ENCODE measurements at places on chromosomes 1 and 21.

DNA sequence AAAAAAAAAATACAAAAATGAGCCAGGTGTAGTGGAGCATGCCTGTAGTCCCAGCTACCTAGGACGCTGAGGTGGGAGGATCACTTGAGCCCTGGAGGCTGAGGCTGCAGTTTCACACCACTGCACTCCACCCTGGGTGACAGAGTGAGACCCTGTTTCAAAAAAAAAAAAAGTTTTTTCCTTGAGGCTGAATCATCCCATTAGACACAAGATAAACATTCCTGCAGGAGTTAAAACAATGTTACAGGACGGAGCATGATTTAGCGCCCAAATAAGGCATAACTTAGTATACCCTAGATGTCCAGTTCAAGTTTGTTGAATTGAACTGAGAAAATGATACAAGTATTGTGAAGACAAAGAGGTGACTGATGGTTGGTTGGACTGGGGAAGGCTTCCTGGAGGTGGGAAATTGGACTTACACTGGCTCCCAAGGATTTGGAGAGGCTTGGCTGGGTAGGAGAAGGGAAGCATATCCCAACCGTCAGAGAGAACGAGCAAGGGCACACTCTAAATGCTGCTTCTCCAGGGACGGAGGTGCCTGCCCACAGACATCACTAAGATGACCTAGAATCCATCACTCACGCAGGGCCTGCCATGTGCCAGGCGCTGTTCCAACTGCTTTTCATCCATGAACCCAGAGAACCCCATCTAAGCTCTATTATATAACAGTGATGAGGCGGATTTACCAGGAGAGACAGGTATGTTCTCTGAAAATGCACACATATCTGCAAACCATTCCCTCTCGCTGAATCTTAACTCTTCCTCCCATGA lies 610.6 kb downstream of the KIF26B start:
- no peak for DNase-seq

DNA sequence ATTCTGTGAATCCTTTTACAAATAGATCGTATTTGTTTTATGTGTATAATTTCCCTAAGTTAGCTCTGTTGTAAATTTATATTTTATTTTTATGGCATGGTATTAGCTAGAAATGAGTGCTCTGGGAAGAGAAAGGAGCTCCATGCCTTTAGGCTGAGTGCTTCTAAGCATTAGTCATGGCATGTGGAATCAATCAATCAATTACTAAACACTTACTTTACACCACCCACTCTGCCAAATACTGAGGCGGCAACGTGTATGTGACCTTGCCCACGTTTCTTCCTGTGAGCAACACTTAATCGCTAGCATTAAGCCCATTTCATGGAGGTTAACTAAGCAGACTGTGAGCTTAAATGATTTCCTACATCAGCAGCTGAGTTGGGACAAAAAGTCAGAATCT lies 7.2 kb upstream of the BECN2 start:
- no peak for DNase-seq

DNA sequence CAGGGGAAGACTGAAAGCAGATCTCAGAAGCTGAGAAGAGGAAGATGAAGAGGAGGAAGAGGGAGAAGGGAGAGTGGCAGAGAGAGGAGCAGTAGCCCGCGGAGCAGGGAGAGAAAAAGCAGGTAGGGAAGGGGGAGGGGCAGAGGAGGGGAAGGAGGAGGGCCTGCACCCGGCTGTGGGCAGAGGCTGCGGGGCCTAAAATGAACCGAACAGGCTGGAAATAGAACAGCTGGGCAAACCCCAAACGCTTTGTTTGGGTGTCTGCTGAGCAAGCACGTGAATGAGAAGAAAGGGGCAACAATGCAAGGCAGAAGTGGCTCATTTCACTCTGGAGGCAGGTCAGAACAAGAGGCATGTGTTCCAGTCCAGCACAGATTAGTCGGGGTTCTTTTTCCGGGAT lies 33.5 kb downstream of the KCNC4 start:
- no peak for DNase-seq

DNA sequence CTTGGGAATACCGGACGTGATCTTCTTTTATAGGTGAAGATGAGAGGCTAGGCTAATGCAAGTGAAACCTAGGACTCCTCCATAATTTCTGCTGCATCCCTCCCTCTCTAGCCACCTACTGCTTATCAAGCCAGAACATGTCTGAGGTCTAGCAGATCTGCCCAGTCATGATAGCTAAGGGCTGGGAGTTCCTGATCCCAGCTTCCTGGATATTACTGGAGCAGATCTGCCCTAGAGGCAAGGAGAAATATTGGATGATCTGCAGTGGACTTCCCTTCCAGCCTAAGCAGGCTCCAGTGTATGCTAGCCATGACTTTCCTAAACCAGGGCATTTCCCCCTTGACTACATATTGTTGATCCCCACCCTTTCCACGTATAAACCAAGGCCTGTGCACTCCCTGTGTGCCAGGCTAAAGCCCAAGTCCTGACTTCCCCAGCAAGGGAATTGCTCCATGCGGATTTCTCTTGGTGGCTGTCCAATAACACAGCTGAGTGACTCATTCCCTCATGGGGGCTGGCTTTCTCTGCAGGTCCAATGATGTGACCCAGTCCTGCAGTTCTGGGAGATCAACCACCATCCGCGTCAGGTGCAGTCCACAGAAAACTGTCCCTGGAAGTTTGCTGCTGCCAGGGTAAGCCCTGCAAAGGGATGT lies 15.5 kb upstream of the SARS1 start:
- no peak for DNase-seq

GRCh38 chr1:168824418-168825065 lies 95.5 kb upstream of the DPT start:
- DNase-seq, result no peak

DNA sequence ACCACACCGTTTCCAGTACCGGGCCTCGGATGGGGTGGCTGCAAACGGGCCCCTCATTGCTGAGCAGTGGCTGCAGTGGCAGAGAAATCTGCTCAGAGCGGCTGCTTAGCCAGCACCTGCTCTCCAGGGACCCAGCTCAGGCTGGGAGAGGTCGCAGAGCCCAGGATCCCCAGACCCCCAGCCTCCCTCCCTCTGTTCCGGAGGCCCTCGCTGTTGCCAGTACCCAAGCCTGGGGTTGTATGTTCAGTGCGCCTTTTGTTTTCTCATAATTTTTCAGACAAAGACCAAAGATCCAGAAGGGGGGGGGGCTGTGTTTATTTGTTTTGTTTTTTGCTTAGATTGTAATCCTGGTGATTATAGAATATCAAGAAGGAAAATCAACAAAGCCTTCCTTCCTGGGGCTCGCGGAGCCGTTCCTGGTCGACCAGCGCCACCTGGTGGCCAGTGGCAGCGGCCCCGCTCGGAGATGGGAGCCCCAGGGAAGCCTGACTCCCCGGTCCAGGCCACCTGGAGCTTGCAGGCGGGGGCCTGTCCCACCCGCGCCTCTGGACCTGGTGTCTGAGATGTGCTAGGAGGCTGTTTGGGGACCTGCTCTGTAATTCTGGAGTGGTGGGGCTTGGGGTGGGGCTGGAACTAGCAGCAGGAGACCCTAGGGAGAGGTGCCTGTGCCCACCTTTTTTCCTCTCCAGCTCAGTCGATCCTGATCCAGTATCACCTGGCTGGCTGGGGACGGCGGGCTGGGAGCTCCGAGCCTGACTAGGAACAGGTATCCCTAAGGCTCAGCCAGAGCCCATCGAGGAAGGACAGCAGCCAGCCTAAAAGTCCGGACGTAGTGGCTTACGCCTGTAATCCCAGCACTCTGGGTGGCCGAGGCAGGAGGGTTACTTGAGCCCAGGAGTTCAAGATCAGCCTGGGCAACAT lies 123.9 kb upstream of the VAMP3 start:
- peak; percentile 90 for DNase-seq

GRCh38 chr1:155978973-155979429 lies 654 bp upstream of the ARHGEF2 start:
- no peak for DNase-seq

- no peak for DNase-seq
These were observed 159.2 kb downstream of the HFM1 start for GRCh38 chr1:91245435-91245834.

DNA sequence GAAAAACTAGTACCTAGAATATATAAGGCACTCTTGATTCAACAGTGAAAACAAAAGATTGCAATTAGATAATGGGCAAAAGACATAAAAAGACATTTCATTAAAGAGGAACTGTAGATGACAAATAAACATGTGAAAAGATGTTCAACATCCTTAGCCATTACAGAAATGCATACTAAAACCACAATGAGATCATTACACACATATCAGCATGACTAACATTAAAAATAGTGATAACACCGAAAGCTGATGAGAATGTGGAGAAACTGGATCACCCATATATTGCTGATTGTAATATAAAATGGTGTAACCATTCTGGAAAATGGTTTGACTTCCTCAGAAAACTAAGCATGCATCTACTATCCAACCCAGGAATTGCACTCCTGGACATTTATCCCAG lies 340.3 kb downstream of the SEC16B start:
- no peak for DNase-seq

DNA sequence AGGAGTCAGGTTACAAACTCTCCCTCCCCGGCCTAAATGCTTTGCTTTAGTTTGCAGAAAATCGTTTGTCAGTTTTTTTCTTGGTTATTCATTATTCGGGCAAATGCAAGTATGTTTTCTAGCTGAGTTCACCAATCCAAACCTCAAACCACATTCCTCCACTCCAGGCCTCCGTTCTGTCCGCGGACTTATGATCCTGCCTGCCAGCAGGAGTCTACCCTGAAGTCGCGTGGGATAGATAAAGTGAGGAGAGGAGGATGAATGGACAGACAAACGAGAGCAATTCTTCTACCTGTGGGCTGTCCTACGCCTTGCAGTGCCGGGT lies 1.3 kb downstream of the ADAMTS1 start:
- DNase-seq, result no peak

Data from kidney (tissue), 22 donors.